Fibroblast of lung (primary cell): ENCODE measurements at places on chromosomes 6 and 20. TPM values are rescaled to one million over a fixed set of nuclear protein-coding genes. Genes with fewer than 3 reads are reported as not detected.

- no peak for DNase-seq
- H3K4me3 ChIP-seq: no peak overlapping the region
- no peak overlapping the region for H3K27ac ChIP-seq
- H3K27me3 ChIP-seq: no peaks in the 10 kb centered on the region
These were observed 50.9 kb downstream of the FAM217A start for GRCh38 chr6:4028051-4028450.

DNA sequence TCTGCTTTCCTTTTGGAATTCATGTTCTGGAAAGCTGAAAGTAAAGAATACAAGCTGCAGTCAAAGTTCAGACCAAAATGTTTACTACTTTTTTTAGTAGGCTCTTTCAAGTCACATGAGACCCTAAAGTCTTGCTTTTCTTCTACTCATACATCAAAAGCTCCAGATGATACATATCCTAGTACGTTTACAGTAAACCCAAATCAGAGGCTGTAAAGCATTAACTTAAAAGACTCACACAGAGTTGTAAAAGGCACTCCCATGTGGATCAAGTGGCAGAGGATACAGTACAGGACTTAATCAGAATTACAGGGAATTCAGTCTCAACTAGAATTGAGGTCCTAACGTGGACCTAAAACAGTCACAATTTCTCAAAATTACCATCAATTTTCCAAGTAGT lies 40.7 kb downstream of the STK38 start:
- no peaks in the 10 kb centered on the region for H3K4me1 ChIP-seq
- H3K27ac ChIP-seq: no peak overlapping the region
- DNase-seq: no peak
- no peaks in the 10 kb centered on the region for H3K27me3 ChIP-seq
- H3K36me3 ChIP-seq: peaks cover 8% of the 10 kb centered on the region

DNA sequence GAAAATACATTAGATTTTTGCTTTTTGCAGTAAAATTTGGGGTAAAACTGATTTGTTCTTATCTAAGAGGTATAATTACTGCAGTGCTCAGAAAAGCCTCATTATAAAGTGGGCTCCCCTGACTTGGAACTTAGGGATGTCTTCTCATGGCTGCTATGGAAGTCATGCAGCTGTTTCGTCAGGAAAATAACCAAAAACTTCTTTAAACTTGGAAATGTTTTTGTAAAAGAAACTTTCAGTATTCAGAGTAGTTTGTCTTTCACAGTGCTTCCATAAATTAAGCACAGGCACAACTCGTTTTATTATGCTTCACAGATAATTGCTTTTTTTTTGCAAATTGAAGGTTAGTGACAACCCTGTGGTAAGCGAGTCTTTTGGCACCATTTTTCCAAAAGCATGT lies 6.8 kb downstream of the MAPK14 start:
- no peaks in the 10 kb centered on the region for H3K27me3 ChIP-seq
- no peak overlapping the region for H3K27ac ChIP-seq
- no peaks in the 10 kb centered on the region for H3K36me3 ChIP-seq
- H3K4me3 ChIP-seq: no peak overlapping the region

- no peaks in the 10 kb centered on the region for H3K36me3 ChIP-seq
- H3K4me3 ChIP-seq: no peak overlapping the region
- no peak overlapping the region for H3K27ac ChIP-seq
- no peak for DNase-seq
- H3K27me3 ChIP-seq: no peaks in the 10 kb centered on the region
These were observed 9.6 kb downstream of the KCNS1 start for GRCh38 chr20:45091366-45091765.

DNA sequence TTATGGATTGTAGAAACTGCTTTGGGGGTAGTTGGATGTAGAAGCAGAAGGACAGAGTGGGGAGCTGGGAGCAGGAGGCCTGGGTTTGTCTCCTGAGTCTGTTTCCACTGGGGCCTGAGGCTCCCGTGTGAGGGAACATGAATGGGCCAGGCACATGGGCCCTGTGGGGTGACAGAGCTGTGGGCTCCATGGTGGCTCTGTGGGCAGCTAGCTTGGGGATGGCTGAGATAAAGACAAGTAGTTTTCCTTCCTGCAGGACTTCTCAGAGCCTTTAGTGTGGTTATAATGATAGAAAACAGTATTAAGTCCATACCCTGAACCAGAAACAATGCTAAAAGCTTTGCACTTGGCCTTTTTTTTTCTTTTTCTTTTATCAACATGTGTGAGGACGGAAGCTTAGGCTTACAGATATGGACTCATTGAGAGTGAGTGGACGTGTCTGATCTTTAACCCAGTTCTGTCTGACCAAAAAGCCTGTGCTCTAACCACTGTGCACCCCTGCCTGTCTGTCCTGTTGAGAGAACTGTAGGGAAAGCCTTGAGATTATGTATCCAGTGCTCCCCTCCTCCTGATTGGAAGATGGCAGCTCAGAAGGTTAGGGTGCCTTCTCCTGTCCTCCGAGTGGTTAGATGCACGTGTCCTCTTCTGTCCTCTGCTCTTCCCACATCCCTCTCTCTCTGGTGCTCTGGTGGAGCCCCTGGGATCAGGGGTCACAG lies 98.3 kb downstream of the CDH26 start:
- no peak for DNase-seq
- H3K4me1 ChIP-seq: no peaks in the 10 kb centered on the region
- no peak overlapping the region for H3K27ac ChIP-seq
- H3K36me3 ChIP-seq: no peaks in the 10 kb centered on the region
- H3K4me3 ChIP-seq: no peak overlapping the region
- peaks cover 7% of the 10 kb centered on the region for H3K27me3 ChIP-seq

- H3K4me3 ChIP-seq: peak overlapping the region; percentile 31
- DNase-seq: peak; percentile 90
- peak overlapping the region; percentile 83 for H3K27ac ChIP-seq
- H3K27me3 ChIP-seq: no peaks in the 10 kb centered on the region
These were observed 82.3 kb downstream of the GMPR start for GRCh38 chr6:16320533-16321340.

- DNase-seq: no peak
- no peak overlapping the region for H3K4me3 ChIP-seq
- no peaks in the 10 kb centered on the region for H3K4me1 ChIP-seq
These were observed 820 bp upstream of the TREML2 start for GRCh38 chr6:41201764-41202173.

Gene BMP7
- under 0.01 TPM in 1 of 2 replicates, not detected in the other for total RNA-seq

Gene ANKRD66
- total RNA-seq: not detected in 2 replicates

Gene CPXM1
- 0.50 and 10.3 TPM in 2 replicates for total RNA-seq

Gene GRIK2
- under 0.01 and 0.33 TPM in 2 replicates for total RNA-seq

Gene RHAG
- total RNA-seq: not detected in 2 replicates

Gene BPI
- total RNA-seq: not detected in 2 replicates

Gene VSTM2L
- 1.5 and 1.7 TPM in 2 replicates for total RNA-seq
